ENCODE measurements at places on chromosomes 5 and 9.

DNA sequence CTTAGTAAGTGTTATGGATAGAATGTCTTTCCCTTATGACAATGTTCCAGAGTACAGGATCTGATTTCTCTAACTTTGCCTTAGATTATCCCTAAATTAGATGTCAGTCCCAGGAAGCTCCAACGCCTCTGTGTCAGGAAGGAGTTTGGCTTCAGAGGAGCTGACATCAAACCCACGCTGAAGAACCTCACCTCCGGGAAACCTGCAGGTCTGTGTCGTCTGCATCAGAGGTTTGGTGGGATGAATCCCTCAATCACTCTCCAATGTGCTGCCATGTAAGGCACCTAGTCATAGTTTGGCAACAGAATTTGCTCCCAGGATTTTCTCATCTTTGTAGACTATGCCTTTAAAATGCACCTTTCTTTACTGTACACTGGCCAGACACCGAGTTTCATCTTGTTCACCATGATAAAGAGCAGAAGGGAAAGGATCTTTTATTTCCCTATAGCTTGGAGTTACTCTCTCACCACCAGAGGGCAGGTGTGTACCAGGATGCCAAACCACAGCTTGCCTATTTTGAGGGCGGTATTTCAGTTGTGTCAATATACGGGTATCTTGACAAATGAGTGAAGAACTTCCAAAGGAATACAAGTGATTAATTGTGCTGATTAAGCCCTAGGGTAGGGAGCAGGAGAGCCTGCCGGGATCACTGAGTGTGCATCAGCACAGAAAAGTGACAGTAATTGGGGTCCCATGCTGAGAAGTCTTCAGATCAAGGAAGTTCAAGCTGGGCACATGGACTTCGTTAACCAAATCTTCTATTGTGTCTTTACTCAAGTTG, 23.4 kb downstream of the MINAR2 start:
- peak; percentile 31 for DNase-seq

DNA sequence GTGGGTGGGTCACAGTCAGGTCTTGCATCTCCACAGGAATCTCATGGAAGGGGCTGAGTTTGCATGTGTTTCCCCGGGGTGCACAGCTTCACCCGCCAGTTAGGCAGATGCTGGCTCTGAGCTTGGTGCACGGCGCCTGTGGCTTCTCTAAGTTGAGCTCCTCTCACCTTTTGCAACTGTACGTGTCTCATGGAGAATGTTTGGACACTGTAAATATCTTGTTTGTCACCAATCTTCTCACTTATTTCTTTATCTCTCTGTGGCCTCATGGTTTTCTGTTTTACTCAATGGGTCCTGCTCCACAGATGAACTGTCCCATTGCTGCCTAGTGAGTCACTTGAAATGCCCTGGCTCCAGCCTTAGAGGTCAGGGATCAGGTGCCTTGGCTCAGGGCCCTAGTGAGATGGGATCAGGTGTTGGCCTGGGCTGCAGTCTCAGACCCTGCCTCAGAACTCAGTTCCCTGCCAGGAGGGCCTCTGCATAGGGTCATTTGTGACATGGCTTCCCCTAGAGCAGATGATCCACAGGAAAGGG, 61.6 kb downstream of the WNK2 start:
- DNase-seq, result no peak

- DNase-seq, result no peak
Measured at GRCh38 chr5:171427318-171428167, 8.1 kb downstream of the FGF18 start.

- DNase-seq, result no peak
Measured at GRCh38 chr9:107361816-107362215, 78.7 kb downstream of the RAD23B start.

DNA sequence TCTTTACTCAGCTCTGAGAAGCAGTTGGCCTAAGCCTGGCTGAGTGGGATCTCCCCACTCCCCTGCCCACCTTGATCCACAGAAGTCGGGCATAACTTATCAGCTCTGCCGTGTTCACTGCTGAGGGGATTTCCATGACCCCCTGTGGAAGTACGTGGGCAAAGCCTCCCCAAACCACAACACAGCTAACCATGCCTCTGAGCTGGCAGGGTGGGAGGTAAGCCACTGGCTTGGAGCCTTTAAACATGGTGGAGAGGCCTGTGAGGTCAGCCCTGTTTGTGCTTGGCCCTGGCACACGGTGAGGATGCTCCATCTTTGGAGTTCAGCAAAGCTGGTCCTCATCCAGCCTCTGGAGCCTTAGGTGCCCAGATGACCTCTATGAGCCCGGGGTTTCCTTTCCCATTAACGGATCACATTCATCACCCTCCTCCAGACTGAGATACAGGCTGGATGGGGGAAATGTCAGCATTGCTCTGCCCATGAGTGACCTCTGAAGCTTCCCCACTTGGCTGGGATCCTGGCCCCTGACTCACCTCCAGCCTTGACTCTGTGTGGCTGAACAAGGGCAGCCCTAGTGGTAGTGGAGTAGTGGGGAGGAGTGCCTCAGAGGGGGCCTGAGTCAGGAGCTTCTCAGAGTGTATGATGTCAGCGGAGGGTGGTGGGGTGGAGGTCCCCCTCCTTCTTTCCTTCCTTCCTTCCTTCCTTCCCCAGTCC, 6.2 kb downstream of the PDLIM4 start:
- peak; percentile 54 for DNase-seq

DNA sequence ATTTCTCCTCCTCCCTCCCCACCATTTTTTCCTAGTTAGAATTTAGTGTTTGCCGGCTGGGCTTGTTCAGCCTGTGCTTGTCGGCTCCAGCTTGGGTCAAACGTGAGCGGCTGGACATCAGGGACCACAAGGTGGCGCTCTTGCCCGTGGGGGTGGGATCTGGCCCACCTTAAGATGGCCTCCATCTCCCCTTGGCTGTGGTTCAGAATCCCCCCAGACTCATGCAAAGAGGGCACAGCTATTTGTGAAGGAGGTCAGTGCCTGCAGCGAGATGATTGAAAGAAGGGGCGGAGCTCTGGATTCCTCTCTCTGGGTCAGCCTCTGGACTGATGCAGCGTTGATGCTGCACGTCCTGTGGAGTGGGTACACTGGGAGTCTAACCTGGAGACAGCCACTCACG, 283.3 kb upstream of the TUT7 start:
- DNase-seq, result peak; percentile 12

DNA sequence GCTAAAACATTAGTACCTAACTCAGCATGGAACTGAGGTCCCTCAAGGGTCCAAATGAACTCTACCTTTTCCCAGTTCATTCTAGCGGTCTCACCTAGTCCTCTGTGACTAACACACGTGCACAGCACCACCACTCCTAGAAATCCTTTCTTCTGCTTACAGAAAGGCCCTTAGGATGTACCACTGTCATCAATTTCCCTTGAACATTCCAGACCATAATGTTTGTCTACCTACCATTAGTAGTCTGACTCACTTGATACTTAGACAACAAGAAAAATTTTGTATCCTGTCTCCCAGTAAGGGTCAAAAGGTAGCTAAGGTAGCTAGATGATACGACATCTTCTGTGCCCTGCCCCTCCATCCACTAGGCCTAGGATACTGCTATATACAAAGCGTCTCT, 166.6 kb downstream of the TSSK1B start:
- no peak for DNase-seq

DNA sequence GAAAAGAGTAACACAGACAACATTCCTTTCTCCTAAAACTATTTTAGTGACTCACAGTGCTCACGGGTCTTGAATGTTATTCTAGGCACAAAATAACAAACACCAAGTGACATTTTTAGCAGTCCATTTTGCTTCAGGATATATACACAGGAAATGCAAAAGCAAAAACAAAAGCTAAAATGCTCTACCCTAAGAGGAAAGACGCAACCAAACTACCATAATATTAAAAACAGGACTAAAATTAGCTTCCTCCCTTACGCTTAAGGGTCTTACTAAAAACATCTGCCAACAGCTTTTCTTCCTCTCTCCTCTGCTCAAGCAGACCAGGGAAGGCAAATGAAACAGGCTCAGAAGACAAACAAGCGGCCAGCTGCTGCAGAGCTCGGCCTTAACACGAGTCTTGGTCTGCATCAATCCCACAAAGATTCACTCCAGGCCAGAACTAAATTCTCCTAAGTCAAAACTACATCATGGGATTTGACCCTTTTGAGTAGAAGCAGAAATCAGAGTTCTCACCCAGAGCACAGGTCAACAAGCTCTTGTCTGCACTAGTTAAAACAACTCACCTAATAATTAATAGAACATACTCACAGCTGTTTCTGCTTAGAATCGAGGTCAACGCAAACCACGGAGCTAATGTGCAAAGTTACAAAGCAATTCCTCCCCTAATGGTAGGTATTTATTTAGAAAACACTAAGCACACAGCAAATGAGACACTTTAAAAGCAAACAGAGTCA, 62.3 kb downstream of the RAPGEF1 start:
- no peak for DNase-seq

DNA sequence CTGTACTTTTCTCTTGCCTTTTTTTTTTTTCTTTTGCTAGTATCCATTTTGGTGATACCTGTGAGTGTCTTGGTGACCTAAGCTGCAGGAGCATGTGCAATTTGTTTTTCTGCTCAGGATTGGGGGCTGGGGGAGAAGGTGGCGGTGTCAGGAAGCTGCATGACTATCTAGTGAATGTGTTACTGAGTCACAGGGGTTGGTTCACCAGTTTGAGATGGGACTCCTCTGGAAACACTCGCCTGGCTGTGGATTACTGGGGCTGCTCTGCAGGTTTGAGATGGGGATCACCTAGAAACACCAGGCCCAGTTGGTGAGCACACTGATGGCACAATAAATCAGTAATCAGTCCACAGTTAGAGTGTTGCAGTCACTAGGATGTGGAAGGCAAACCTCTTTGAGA, 447.9 kb downstream of the SPATA31D1 start:
- no peak for DNase-seq

- no peak for DNase-seq
Measured at GRCh38 chr9:87872079-87872624, 10.5 kb upstream of the SPATA31E1 start.

- DNase-seq, result no peak
Measured at GRCh38 chr5:75465480-75465879, 45.9 kb downstream of the CERT1 start.

GRCh38 chr5:133119233-133119711, 67.5 kb downstream of the HSPA4 start:
- DNase-seq, result no peak

DNA sequence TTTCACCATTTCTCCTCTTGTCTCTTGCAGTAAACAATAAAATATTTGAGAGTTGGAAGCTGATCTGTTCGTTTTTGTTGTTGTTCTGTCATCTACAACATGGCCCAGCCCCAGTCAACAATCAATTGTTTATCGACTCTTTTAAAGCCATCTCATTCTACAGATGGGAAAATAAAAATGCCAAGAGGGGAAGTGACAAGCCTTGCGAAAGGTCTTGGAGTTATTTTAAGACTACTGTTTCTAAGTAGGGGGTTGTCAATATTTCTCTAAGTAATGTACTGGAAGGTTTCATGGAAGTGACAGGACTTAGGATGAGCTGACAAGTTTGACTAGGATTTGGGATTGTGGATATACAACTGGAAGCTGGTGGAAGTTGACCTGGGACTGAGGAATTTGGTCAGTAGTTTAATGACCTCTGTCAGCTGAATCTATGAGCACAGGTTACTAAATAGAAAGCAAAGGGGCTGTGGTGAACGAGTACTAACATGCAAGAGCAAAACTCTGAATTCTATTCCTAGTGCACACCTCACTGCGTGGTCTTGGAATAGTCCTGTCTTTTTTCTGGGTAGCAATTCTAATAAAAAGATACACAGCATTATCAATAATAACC, 57.5 kb upstream of the ADRB2 start:
- DNase-seq, result no peak

- peak; percentile 6 for DNase-seq
Measured at GRCh38 chr5:72366324-72366976, 46.3 kb downstream of the PTCD2 start.

DNA sequence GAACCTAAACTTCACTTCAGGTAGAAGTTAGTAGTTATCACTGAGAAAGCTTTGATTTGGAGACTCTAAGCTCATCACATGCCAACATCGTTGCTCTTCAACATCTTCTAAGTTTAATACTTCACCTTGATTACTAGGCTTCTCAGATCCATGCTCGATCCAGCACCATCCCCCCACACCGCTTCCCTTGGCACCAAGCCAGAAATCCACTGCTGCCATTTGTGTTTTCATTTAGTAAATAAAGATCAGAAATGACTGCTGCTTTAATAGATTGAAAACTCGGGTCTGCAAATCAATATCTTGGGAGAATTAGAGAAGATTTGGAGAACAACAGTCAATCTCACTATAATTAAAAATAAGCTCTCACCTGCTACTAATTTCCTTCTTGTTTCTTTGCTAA, 214.7 kb upstream of the NR4A3 start:
- no peak for DNase-seq

GRCh38 chr9:107474124-107474523, 15.4 kb downstream of the KLF4 start:
- DNase-seq, result no peak

GRCh38 chr5:80172067-80172695, 83.7 kb downstream of the SERINC5 start:
- DNase-seq, result no peak

GRCh38 chr9:116055536-116055935, 98.1 kb upstream of the PAPPA start:
- DNase-seq, result no peak

GRCh38 chr5:133244242-133244641, 192.4 kb downstream of the HSPA4 start:
- DNase-seq, result no peak

- no peak for DNase-seq
Measured at GRCh38 chr9:79382458-79382857, 189.3 kb upstream of the TLE4 start.

DNA sequence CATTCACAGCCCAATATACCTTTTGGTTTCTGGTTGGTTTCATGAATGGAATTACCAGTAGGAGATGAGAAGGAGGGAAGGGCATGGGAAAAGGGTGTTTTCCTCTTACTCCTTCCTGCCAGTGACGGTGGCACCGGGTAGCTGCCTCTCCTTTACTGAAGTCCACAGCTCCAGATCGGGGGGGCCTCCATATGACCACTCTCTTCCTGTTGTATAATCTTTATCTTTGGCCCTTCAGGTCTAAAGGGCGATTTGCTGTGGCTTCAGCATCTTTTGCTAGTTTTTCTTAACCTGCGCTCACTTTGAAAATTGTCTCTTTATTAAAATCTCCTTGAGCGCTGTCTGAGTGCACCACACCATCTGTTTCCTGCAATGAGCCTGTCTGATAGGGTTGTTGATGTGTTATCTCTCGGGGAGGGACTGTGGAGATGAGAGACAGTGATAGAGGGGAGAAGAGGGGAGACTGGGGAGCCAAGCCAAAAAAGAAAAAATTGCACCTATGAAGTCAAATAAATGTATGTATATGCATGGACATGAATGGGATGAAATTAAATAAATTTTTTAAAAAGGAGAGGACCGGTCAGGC, 449.3 kb upstream of the KLF4 start:
- DNase-seq, result no peak

DNA sequence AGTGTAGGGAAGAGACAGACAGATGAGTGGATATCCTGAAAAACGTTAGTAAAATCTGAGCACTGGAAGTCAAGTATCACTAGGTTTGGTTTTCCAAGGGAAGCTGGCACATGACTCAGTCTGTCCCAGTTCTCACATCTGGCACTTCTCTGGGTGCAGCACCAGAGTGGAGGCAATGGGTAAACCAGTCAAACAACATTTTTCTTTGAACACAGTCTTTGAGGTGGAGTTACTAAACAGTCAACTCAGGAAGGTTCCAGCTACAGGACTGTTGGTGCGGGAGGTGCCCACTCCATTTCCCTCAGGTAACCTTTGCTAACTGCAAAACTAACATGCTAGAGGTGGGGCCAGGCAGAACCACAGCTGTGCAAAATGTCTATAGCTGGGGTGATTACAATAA, 301.4 kb upstream of the RFX3 start:
- DNase-seq, result no peak

Data from activated naive CD8-positive, alpha-beta T cell treated with anti-CD3 and anti-CD28 coated beads for 36 hours (primary cell).